ENCODE measurements at places on chromosomes 16 and 17. TPM values are rescaled to one million over a fixed set of nuclear protein-coding genes. Genes with fewer than 3 reads are reported as not detected.

DNA sequence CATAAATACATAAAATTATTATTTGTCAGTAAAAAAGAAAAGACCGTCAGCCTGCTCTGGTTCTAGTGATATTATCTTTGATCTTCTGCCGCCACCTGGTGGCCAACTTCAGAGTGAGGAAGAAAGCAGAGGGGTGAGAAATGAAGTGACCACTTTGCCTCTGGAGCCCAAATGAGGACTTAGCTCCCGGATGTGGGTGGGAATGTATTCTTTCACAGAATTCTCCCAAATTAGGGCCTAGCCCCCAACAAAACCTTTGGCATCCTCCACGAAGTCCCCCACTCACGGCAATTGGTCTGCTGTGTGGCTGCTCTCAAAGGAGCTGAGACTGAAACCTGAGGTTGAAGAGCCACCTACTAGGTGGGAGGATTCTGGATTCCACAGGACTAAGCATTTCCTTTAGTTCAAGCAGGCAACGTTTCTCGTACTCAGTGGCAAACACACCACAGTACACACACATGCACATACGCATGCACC lies 4.9 kb upstream of the ZNF267 start:
- H3K36me3 ChIP-seq = no peaks in the 10 kb centered on the region
- no peak overlapping the region for H3K4me3 ChIP-seq
- no peaks in the 10 kb centered on the region for H3K27me3 ChIP-seq
- no peak overlapping the region for H3K27ac ChIP-seq
- DNase-seq = peak; percentile 48

- peak; percentile 39 for DNase-seq
- H3K27me3 ChIP-seq = no peaks in the 10 kb centered on the region
- H3K36me3 ChIP-seq = no peaks in the 10 kb centered on the region
- H3K4me3 ChIP-seq = peak within 1 kb of the TSS; percentile 83
- H3K27ac ChIP-seq = peak within 1 kb of the TSS; percentile 99
- peaks cover 58% of the 10 kb centered on the region for H3K4me1 ChIP-seq
Observed at GRCh38 chr16:29811896-29812665, at the start of gene PRRT2. Gene PRRT2 (plus strand): TSS chr16:29812193. CDS start chr16:29813055, 862 bp downstream.

GRCh38 chr16:65644821-65645220 lies 523.0 kb upstream of the CDH11 start:
- no peaks in the 10 kb centered on the region for H3K27me3 ChIP-seq
- no peaks in the 10 kb centered on the region for H3K36me3 ChIP-seq
- H3K4me1 ChIP-seq = no peaks in the 10 kb centered on the region
- H3K27ac ChIP-seq = no peak overlapping the region

- no peak for DNase-seq
- no peak overlapping the region for H3K4me3 ChIP-seq
- no peaks in the 10 kb centered on the region for H3K36me3 ChIP-seq
- H3K27me3 ChIP-seq = no peaks in the 10 kb centered on the region
- peaks cover 19% of the 10 kb centered on the region for H3K4me1 ChIP-seq
Observed at GRCh38 chr17:71964559-71964958, 156.3 kb upstream of the SOX9 start.

GRCh38 chr16:31874366-31875111 lies 932 bp downstream of the ZNF267 start:
- peak overlapping the region; percentile 80 for H3K4me3 ChIP-seq
- H3K27ac ChIP-seq = peak overlapping the region; percentile 76
- no peaks in the 10 kb centered on the region for H3K27me3 ChIP-seq
- H3K4me1 ChIP-seq = peaks cover 16% of the 10 kb centered on the region
- DNase-seq = no peak

DNA sequence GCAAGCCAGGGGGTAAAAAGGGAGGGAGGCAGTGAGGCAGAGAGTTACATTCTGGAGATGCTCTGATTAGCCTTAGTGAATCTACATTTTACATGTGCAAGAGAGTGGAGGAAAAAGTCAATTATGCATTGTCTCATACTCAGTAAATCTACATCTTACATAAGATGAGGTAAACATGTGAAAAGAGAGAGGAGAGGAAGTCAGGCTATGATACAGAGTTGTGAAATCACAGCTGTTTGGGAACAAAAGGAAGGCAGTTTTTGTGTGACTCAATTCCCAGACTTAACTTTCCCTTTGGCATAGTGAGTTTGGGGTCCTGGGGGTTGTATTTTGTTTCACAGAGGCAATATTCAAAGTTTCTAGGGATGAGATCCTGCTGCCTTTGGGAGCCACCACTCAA lies 67.8 kb downstream of the GP2 start:
- DNase-seq = no peak
- no peak overlapping the region for H3K4me3 ChIP-seq
- no peaks in the 10 kb centered on the region for H3K36me3 ChIP-seq
- H3K27ac ChIP-seq = no peak overlapping the region

DNA sequence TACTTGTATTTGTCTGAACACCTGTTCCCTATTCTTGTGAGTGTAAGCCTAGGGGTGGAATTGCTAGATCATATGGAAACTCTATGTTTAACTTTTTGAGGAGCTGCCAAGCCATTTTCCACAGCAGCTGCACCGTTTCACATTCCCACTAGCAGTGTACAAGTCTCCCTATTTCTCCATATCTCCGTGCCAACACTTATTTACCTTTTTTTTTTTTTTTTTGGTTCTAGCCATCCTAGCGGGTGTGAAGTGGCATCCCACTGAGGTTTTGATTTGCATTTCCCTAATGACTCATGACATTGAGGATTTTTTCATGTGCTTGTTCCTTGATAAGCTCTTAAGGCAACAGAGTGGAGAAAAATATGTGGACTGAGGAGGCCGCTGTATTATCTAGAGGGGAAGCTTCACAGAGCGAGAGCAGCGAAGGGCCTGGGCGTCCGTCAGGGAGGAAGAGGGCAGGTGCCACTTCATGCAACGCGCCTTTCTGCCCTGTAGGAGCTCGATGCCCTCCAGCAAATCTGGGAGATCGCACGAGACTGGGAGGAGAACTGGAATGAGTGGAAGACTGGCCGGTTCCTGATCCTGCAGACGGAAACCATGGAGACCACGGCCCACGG lies 50.0 kb downstream of the DNAH2 start:
- no peak overlapping the region for H3K4me3 ChIP-seq
- no peaks in the 10 kb centered on the region for H3K4me1 ChIP-seq
- H3K27me3 ChIP-seq = peaks cover 4% of the 10 kb centered on the region
- DNase-seq = no peak

DNA sequence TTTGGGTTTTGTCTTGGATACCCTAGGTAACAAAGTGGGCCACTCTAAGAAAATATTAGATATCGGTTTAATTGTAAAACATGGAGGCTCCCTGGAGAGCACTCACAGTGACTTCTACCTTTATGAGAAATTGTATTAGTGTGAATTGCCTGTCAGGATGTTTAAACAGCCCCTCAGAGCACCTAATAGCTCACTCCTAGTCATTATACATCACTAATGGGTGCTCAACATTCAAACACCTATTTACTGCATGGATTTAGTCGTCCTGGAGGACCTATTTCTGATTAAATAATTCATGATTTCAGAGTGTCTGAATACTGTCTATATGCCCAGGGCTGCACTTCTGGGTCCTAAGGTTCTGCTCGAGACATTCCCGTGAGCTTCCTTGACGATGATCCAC lies 430.2 kb upstream of the EEF2KMT start:
- H3K4me3 ChIP-seq = no peak overlapping the region
- H3K27ac ChIP-seq = no peak overlapping the region
- H3K4me1 ChIP-seq = no peaks in the 10 kb centered on the region
- H3K36me3 ChIP-seq = no peaks in the 10 kb centered on the region
- no peak for DNase-seq
- no peaks in the 10 kb centered on the region for H3K27me3 ChIP-seq

- DNase-seq = no peak
- H3K4me3 ChIP-seq = no peak overlapping the region
- no peaks in the 10 kb centered on the region for H3K27me3 ChIP-seq
- H3K36me3 ChIP-seq = no peaks in the 10 kb centered on the region
Observed at GRCh38 chr17:74389937-74390679, 22.8 kb downstream of the GPR142 start.

GRCh38 chr17:66432996-66433551 lies 130.7 kb downstream of the PRKCA start:
- H3K27ac ChIP-seq = no peak overlapping the region
- H3K36me3 ChIP-seq = no peaks in the 10 kb centered on the region
- no peak for DNase-seq
- H3K4me1 ChIP-seq = no peaks in the 10 kb centered on the region

GRCh38 chr16:11326084-11326736 lies 19.0 kb upstream of the RMI2 start:
- H3K36me3 ChIP-seq = no peaks in the 10 kb centered on the region
- DNase-seq = peak; percentile 26
- H3K4me3 ChIP-seq = no peak overlapping the region
- H3K27ac ChIP-seq = no peak overlapping the region
- H3K4me1 ChIP-seq = peaks cover 5% of the 10 kb centered on the region

DNA sequence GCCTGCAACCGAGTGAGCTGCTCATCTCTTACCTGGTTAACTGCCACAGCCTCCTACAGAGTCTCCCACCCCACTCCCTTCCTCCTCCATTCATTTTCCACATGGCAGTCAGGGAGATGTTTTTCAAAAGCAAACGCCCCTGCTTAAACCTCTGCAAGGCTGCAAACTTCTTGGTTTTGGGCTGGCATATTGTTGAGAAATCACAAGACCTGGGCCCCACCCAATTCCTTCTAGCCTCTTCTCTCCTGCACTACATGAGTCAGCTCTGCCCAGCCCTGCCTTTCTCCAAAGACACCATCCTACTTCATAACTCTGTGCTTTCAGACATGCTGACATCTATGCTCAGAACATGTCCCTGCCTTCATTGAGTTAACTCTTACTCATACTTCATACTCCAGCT lies 136.1 kb downstream of the SPACA3 start:
- no peaks in the 10 kb centered on the region for H3K36me3 ChIP-seq
- no peak for DNase-seq
- H3K27ac ChIP-seq = no peak overlapping the region
- H3K27me3 ChIP-seq = no peaks in the 10 kb centered on the region

GRCh38 chr16:29806099-29806579 lies at the start of gene MAZ:
Gene MAZ (plus strand): TSS chr16:29806529. CDS start chr16:29806702, 173 bp downstream.
- no peak for DNase-seq
- peaks cover 46% of the 10 kb centered on the region for H3K4me1 ChIP-seq
- no peaks in the 10 kb centered on the region for H3K27me3 ChIP-seq
- peak within 1 kb of the TSS; percentile 92 for H3K4me3 ChIP-seq
- no peaks in the 10 kb centered on the region for H3K36me3 ChIP-seq
- peak within 1 kb of the TSS; percentile 99 for H3K27ac ChIP-seq

Gene NPIPB9
- total RNA-seq = not detected

Gene SLC12A3
- total RNA-seq = not detected

Gene GSDMA
- not detected for total RNA-seq

Gene MAP2K6
- total RNA-seq = 351 TPM

Gene CCL23
- not detected for total RNA-seq

Gene TBC1D3G
- total RNA-seq = not detected

Gene ITGAL
- total RNA-seq = 1.9 TPM

Gene PCGF2
- total RNA-seq = 1.9 TPM

Gene SCNN1B
- total RNA-seq = 1.0 TPM

Gene CLEC19A
- total RNA-seq = not detected
